Esophagus squamous epithelium (tissue), 5 donors: ENCODE measurements at places on chromosomes 3 and 15.

- no peaks in the 10 kb centered on the region for H3K27me3 ChIP-seq
- H3K27ac ChIP-seq, result peak overlapping the region; percentile 66
- H3K4me1 ChIP-seq, result no peaks in the 10 kb centered on the region
- no peaks in the 10 kb centered on the region for H3K36me3 ChIP-seq
Measured at GRCh38 chr3:121995161-121996137, 26.6 kb downstream of the ILDR1 start.

- H3K4me1 ChIP-seq, result no peaks in the 10 kb centered on the region
- H3K27me3 ChIP-seq, result no peaks in the 10 kb centered on the region
- no peak overlapping the region for H3K4me3 ChIP-seq
Measured at GRCh38 chr3:42443292-42443691, 32.9 kb upstream of the LYZL4 start.

DNA sequence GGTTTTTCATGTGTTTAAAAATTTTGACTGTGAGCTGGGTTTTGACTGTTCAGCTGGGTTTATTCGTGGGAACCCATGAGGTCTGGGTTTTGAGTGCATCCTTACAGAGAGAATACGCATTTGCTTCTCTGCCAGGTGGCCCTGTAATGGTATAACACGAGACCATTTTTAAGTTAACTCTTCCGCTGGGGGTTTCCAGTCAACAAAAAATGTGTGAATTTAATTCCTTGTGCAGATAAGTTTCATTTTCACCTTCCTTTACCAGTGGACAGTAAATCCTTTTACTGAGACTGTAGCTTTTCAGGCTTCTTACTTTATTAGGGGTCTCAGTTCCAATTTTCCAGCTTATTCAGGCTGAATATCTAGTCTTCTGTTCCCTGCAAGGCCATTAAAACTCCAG is 149.6 kb downstream of the OPA1 start:
- no peak overlapping the region for H3K27ac ChIP-seq
- no peak for DNase-seq
- no peaks in the 10 kb centered on the region for H3K4me1 ChIP-seq
- no peaks in the 10 kb centered on the region for H3K27me3 ChIP-seq
- H3K4me3 ChIP-seq, result no peak overlapping the region

- H3K4me1 ChIP-seq, result no peaks in the 10 kb centered on the region
- H3K27me3 ChIP-seq, result no peaks in the 10 kb centered on the region
- DNase-seq, result no peak
- H3K36me3 ChIP-seq, result no peaks in the 10 kb centered on the region
- H3K27ac ChIP-seq, result no peak overlapping the region
Measured at GRCh38 chr15:83905556-83906273, 251.8 kb downstream of the ADAMTSL3 start.

GRCh38 chr3:101509811-101510210 is 3.2 kb downstream of the SENP7 start:
- H3K36me3 ChIP-seq, result no peaks in the 10 kb centered on the region
- no peak overlapping the region for H3K4me3 ChIP-seq
- H3K4me1 ChIP-seq, result no peaks in the 10 kb centered on the region
- H3K27me3 ChIP-seq, result no peaks in the 10 kb centered on the region
- no peak overlapping the region for H3K27ac ChIP-seq

GRCh38 chr15:92664178-92664900 is 8.8 kb upstream of the FAM174B start:
- H3K27me3 ChIP-seq, result no peaks in the 10 kb centered on the region
- no peak overlapping the region for H3K27ac ChIP-seq
- peaks cover 5% of the 10 kb centered on the region for H3K4me1 ChIP-seq
- DNase-seq, result no peak

DNA sequence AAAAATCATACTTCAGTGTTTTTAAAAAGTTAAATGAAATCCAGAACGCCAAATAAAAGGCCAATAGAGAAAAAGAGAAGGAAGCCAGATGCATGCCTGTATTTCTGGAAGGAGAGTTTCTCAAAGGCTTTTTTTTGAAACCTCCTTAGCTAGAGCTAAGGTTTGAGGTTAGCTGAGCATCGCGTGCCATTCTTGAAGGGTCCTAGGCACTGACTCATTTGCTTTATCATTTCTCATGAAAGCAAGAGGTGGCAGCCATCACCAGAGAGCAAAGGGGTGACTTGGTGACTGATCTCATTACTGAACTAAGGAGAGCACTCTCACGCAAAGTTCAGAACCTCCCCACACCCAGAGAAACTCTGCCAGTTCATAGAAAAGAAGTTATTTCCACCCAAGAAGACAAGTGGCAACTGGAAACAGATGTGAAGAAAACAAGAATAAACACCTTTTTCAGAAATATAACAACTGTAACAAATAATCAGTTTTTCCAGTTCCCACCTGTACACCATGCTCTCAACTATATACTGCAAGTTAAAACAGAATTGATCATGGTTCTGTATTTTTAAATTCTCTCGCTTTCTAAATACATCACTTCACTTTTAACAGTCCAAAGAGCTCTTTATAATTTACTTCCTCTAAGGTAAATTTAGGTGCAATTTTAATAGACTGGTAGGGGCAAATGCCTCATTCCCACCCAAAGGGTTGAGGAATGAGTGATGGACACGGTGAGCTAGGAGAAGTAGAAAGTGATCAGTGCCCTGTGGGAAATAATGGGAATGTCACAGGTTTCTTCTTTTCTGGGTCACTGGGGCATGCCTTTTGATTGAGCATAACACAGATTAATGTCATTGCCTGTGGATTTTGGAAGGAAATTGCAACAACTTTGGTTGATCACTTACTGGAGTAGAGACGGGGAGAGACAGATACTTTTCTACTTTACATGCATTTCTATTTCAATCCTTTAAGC is 24.7 kb downstream of the GPR15 start:
- no peaks in the 10 kb centered on the region for H3K4me1 ChIP-seq
- H3K27ac ChIP-seq, result peak overlapping the region; percentile 51
- no peaks in the 10 kb centered on the region for H3K36me3 ChIP-seq
- H3K27me3 ChIP-seq, result no peaks in the 10 kb centered on the region
- H3K4me3 ChIP-seq, result no peak overlapping the region
- DNase-seq, result no peak

DNA sequence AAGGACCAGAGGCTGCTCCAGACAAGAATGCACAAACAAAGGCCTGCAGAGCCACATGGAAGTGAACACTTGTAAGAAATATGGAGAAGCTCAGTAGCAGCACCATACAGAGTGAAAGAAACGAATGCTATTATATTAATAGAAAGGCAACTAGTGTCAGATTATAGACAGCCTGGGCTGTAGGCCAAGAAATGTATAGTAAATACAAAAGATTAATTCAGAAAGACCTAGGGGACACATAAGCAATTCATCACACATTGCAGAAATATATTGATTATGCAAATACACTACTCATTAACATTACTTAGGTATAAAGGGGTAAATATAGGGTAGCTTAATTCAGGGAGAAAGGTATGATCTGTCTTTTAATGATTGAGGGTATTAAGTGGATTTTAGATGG is 69.5 kb upstream of the GUCA1C start:
- no peaks in the 10 kb centered on the region for H3K4me1 ChIP-seq

GRCh38 chr3:136925425-136926190 is 32.2 kb upstream of the IL20RB start:
- H3K36me3 ChIP-seq, result no peaks in the 10 kb centered on the region
- no peak for DNase-seq
- H3K4me1 ChIP-seq, result no peaks in the 10 kb centered on the region
- no peak overlapping the region for H3K4me3 ChIP-seq
- no peak overlapping the region for H3K27ac ChIP-seq

- H3K27me3 ChIP-seq, result no peaks in the 10 kb centered on the region
- no peak overlapping the region for H3K27ac ChIP-seq
- DNase-seq, result no peak
- H3K36me3 ChIP-seq, result peaks cover 44% of the 10 kb centered on the region
Measured at GRCh38 chr15:66481107-66481856, 16.3 kb downstream of the SNAPC5 start.

GRCh38 chr3:178686826-178687225 is 150.6 kb downstream of the KCNMB2 start:
- H3K27ac ChIP-seq, result no peak overlapping the region
- H3K36me3 ChIP-seq, result no peaks in the 10 kb centered on the region

GRCh38 chr15:94324117-94324826 is 92.9 kb downstream of the MCTP2 start:
- peaks cover 5% of the 10 kb centered on the region for H3K4me1 ChIP-seq
- no peak for DNase-seq
- no peaks in the 10 kb centered on the region for H3K36me3 ChIP-seq
- H3K4me3 ChIP-seq, result no peak overlapping the region
- H3K27ac ChIP-seq, result no peak overlapping the region

GRCh38 chr3:114527036-114527644 is 233.3 kb downstream of the TIGIT start:
- H3K4me3 ChIP-seq, result no peak overlapping the region
- no peak for DNase-seq
- H3K36me3 ChIP-seq, result no peaks in the 10 kb centered on the region
- no peaks in the 10 kb centered on the region for H3K27me3 ChIP-seq
- H3K4me1 ChIP-seq, result no peaks in the 10 kb centered on the region

GRCh38 chr15:85393210-85393609 is 12.8 kb downstream of the AKAP13 start:
- no peak overlapping the region for H3K4me3 ChIP-seq
- H3K27ac ChIP-seq, result no peak overlapping the region
- H3K36me3 ChIP-seq, result no peaks in the 10 kb centered on the region
- no peak for DNase-seq

DNA sequence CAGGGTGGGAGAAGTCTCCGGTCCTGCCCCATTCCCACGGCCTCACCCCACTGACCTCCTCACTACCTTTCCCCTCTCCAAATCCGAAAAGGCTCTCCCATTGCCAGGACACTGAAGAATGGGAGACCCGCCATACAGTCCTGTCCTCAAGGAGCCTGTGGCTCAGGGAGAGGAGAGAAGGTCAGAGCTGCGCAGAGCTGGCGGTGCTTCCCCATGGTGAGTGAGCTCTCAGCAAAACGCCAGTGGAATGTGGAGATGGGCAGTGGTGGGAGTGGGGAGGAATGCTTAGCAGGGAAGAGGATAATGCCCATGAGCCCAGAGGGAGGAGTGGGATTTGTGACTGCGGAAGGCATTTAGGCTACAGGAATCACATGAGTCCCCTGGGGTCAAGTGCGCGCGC is 20.1 kb downstream of the FAM43A start:
- no peak overlapping the region for H3K4me3 ChIP-seq
- no peaks in the 10 kb centered on the region for H3K36me3 ChIP-seq
- H3K27me3 ChIP-seq, result no peaks in the 10 kb centered on the region
- peaks cover 3% of the 10 kb centered on the region for H3K4me1 ChIP-seq
- DNase-seq, result no peak
- H3K27ac ChIP-seq, result no peak overlapping the region

DNA sequence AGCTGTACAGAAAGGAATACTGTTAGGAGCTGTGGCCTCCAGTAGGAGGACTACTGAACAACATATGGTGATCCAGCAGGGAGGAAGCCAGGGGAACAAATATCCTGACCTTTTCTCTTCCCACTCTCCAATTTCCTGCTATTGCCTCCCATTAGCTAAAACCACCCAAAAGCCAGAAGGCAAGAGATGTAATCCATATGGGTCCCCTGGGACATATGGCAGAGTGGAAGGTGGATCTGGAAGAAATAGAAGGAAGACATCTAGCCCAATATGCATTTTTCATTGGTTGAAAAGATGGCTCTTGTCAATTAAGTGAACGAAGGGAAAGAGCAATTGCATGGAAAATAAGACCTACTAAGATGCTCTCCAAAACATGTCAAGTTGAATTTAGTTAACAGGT is 167.2 kb downstream of the CNTN3 start:
- DNase-seq, result no peak
- no peaks in the 10 kb centered on the region for H3K36me3 ChIP-seq
- H3K4me1 ChIP-seq, result no peaks in the 10 kb centered on the region
- no peaks in the 10 kb centered on the region for H3K27me3 ChIP-seq
- H3K27ac ChIP-seq, result no peak overlapping the region

DNA sequence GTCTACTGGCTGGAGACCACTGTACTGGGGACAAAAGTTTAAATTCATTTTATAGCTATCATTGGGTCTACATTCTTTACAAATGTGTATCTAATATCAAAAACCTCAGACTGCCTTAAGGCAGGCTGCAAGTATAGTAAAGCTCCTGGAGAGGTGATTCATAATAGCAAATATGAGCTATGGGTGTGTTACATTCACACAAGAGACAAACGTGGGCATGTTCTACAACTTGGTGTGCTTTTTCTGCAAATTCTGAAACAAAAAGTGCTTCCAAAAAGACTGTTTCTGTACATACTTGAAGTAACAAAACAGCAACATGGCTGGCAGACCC is 1101.4 kb downstream of the ROBO1 start:
- H3K27ac ChIP-seq, result peak overlapping the region; percentile 16
- H3K4me1 ChIP-seq, result peaks cover 22% of the 10 kb centered on the region
- H3K36me3 ChIP-seq, result no peaks in the 10 kb centered on the region
- DNase-seq, result no peak
- H3K27me3 ChIP-seq, result no peaks in the 10 kb centered on the region

GRCh38 chr15:77034695-77035489 is 36.0 kb downstream of the TSPAN3 start:
- H3K27ac ChIP-seq, result no peak overlapping the region
- no peaks in the 10 kb centered on the region for H3K36me3 ChIP-seq
- no peaks in the 10 kb centered on the region for H3K4me1 ChIP-seq
- DNase-seq, result no peak
- H3K27me3 ChIP-seq, result no peaks in the 10 kb centered on the region

- no peak overlapping the region for H3K4me3 ChIP-seq
- no peak overlapping the region for H3K27ac ChIP-seq
- no peaks in the 10 kb centered on the region for H3K4me1 ChIP-seq
Measured at GRCh38 chr15:85129881-85130280, 148.2 kb downstream of the PDE8A start.

DNA sequence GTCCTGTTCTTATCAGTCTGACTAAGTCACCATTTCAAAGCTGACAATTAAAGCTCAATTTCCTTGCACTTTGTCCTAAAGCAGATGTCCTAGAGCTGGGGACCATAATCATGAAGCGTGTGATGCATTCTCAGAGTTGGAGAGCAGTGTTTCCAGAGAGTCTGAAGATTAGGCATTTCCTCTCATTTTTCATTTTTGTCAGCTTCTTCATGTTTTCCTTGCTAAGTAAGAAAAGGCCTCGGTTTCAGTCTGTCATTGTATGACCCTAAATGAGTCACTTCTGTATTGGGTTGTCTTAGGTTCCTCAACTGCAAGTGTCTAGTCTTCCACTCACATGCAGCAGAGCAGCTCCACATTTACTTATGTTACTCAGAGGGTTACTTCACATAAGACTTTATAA is 257.2 kb upstream of the TPRG1 start:
- no peaks in the 10 kb centered on the region for H3K36me3 ChIP-seq
- no peak for DNase-seq
- peaks cover 22% of the 10 kb centered on the region for H3K4me1 ChIP-seq
- peak overlapping the region; percentile 67 for H3K27ac ChIP-seq
- no peaks in the 10 kb centered on the region for H3K27me3 ChIP-seq
- no peak overlapping the region for H3K4me3 ChIP-seq

GRCh38 chr3:122646146-122646988 is 34.3 kb upstream of the PARP14 start:
- H3K27me3 ChIP-seq, result no peaks in the 10 kb centered on the region
- H3K4me1 ChIP-seq, result no peaks in the 10 kb centered on the region
- H3K27ac ChIP-seq, result no peak overlapping the region
- DNase-seq, result no peak
- H3K4me3 ChIP-seq, result no peak overlapping the region
- H3K36me3 ChIP-seq, result no peaks in the 10 kb centered on the region

- no peaks in the 10 kb centered on the region for H3K36me3 ChIP-seq
- no peak overlapping the region for H3K4me3 ChIP-seq
- H3K27me3 ChIP-seq, result peaks cover 9% of the 10 kb centered on the region
Measured at GRCh38 chr3:32194653-32195052, 43.8 kb upstream of the CMTM8 start.
